ENCODE measurements at places on chromosomes 12 and 14.

DNA sequence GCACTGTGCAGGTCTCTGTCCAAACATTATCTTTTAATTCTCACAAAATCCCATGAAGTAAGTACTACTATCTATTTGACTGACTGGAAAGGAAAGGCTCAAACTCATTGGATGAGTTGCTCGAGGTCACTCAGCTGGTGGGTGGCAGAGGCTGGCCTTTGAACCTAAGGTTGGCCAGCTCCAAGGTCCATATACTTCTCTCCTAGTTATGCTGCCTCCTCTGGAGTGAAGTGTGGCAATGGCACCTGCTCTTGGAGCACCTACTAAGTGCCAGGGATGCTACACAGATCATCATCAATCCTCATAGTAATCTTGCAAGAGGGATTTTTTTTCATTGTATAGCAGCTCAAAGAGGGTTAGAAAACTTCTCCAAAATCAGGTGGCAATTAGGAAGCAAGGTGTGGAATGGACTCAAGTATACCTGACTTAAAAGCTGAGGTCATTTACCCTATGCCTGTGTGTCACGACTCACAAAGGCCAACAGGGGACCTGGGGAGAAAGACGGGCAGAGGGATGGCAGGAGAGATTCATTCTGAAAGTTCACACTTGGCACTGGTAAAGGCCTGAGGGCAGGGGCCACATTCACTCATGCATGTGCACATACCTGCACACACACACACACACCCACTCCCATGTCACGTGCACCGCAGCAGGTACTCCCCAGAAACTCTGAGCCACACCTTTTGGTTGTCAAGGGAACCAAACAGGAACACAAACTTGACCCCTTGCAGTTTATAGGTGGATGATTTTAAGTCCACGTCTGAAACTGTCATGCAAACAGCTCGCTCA lies 146.4 kb downstream of the FOXN3 start:
- ATAC-seq: peak; percentile 45

GRCh38 chr12:13102461-13103195 lies 839 bp downstream of the GSG1 start:
- ATAC-seq: no peak

- ATAC-seq: no peak
These were observed 121.7 kb downstream of the ETNK1 start for GRCh38 chr12:22746720-22747119.

DNA sequence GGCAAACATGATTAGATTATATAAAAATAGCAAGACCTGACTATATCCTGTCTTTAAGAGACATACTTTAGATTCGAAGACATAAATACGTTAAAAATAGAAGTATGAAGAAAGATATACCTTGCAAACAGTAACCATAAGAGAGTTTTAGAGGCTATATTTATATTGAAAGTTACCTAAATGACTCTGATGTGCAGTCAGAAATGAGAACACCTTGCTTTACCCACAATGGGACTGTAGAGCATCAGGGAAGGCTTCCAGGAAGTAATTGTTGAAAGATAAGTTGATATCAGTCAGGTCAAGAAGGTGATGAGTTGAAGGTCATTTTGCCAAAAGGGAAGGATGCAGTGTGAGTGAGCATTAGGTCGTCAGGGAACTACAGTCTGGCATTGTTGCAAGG lies 110.2 kb downstream of the NEDD1 start:
- peak; percentile 24 for ATAC-seq

GRCh38 chr12:123106640-123107359 lies 44.1 kb downstream of the PITPNM2 start:
- peak; percentile 98 for ATAC-seq

- ATAC-seq: no peak
These were observed 34.9 kb downstream of the LIMA1 start for GRCh38 chr12:50248411-50248810.

GRCh38 chr12:57803319-57803893 lies 15.1 kb downstream of the AVIL start:
- peak; percentile 29 for ATAC-seq

DNA sequence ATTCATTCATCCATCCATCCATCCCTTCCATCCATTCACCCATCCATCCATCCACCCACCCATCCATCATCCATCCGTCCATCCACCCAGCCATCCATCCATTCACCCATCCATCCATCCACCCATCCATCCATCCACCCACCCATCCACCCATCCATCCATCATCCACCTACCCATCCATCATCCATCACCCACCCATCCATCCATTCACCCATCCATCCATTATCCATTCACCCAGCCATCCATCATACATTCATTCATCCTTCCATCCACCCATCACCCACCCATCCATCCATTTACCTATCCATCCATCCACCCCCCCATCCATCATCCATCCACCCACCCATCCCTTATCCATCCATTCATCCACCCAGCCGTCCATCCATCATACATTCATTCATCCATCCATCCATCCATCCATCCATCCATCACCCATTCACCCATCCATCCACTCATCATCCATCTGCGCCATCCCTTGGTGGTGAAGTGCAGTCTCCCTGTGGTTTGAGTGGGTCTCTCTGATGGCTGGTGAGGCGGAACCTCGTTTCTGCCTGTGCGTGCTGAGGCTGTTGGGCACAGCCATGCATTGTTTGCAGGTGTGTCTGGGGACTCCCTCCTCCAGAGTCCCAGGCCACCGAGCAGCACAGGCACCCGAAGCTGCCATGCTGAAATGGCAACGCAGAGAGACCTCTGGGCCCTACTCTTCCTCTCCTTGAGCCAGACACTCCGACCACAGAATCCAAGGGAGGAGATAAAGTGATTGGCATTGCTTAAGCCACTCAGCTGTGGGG lies 22.7 kb downstream of the NOC4L start:
- ATAC-seq: no peak

DNA sequence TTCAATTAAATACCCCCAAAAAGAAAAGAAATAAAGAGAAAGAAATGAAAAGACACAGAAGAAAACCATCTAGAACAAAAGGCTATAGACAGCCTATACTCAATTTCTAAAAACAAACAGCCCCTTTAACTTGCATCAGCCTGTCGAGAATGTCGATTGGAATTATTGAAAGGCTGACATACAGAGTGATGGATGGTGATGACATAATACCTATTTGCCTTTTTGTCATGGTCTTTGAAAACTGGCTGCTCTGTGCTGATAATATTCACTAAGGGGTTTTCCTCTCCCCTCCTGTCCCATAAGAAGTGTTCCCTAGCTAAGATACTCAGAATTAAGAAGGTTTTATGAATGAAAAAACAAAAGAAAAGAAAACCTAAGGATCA lies 393.7 kb downstream of the SOX5 start:
- ATAC-seq: no peak

- ATAC-seq: peak; percentile 30
These were observed 2.8 kb upstream of the RNASE4 start for GRCh38 chr14:20681348-20682126.

GRCh38 chr12:19941096-19941495 lies 427.2 kb upstream of the PDE3A start:
- no peak for ATAC-seq

DNA sequence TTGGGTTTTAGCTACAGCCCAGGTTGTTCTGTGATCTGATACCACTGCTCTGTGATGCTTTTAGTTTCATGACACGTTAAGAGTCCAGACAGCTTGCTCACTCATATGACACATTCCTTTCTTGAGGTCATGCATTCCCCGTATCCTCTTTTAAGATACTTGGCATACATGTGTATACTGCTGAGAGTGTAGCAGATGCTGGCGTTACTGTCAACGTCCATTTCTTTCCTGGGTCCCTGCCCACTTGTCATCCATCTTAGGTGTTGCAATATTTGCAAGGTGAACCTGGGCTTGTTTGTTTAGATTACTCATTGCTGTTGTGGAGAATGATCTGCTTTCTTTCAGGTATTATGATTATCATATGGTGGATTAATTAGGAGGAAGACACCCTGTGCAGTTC lies 9.1 kb upstream of the EMP1 start:
- ATAC-seq: peak; percentile 30
